Activated T-cell treated with anti-CD3 and anti-CD28 coated beads, Interleukin-2, amount 50 U/mL, for 72 hours (primary cell): ENCODE measurements at places on chromosomes 5 and 9.

DNA sequence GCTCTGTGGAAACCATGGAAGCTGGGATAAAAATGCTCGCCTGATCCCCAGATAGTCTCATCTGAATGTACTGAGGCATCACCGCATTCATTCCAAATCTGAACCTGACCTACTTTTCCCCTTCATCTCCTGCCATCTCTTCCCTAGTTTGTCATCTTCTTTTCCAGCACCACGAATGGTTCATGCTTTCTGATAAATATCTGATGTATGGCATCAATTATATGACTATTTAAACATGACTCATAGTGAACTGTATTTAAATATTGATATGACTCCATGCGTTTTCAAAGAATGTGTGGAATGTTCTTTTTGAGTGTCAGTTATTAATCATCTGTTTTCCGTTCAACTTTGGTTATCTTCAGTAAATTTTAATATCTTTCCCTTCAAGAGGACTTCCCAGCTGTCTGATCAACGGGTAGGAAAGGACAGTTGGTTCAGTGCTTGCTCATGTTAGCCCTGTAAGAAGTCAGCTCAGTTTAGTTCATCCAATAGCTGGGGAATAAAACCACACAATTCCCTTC, 21.1 kb downstream of the BASP1 start:
- no peak for DNase-seq

DNA sequence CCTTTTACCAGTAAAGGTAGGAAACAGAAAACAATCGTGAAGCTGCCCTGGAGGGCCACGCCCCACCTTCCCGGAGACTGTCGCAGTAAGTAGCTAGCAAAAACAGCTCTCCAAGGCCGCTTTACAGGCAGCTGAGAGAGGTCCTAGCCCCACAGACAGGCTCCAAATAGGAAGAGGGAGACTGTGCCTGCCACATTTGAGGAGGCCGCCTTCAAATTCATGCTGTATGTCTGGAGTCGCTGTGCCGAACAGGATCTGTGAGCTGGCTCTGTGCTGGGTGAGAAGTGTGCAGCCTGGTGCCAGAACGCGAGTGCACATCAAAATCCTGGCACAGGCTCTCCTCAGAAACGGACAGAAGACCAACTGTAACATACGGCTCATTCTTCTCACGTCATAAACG, 582.2 kb downstream of the CETN3 start:
- no peak for DNase-seq

DNA sequence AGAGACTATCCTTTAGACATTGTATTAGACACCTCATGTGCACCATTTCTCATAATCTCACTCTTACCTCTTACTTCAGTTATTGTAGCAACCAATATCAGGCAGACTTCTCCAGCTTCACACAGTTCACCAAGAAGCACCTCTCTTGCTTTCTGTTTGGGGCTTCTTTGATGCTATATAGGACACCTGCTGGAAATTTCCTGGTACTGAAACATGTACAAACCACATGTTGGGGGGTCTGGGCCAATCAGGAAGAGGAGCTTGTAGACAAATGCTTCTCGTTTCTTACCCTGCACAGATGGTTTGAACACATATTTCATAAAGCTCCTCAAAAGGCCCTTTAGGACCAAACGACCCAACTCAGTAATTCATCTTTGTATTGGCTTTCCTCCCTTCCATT, 212.1 kb downstream of the IZUMO3 start:
- DNase-seq = no peak

DNA sequence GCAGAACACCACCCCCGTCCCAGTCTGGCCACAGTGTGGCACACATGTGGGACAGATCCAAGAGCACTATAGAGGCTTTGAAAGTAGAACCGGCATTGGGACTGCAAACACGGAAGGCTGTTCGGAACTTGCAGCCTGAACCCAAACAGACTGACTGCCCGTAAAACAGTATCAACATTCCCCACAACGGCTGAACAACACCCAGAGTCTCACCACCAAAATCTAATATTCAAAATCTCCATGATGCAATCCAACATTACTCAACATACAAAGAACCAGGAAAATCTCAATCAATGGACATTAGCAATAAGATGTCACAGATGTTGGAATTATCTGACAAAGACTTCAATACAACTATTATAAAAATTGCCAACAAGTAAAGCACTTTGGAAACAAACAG, 82.3 kb downstream of the ROR2 start:
- DNase-seq = no peak

DNA sequence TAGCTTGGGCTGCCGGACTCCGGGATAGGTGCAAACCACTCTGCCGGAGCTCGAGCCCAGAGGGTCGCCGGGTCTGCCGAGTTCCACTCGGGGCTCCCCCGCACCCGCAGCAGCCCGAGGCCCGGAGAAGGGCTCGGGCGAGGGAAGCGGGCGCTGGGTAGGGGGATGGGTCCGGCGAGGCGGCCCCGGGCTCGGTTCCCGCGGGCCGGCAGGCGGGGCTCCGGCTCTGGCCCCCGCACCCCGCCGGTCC, 507 bp downstream of the RICTOR start:
- no peak for DNase-seq

DNA sequence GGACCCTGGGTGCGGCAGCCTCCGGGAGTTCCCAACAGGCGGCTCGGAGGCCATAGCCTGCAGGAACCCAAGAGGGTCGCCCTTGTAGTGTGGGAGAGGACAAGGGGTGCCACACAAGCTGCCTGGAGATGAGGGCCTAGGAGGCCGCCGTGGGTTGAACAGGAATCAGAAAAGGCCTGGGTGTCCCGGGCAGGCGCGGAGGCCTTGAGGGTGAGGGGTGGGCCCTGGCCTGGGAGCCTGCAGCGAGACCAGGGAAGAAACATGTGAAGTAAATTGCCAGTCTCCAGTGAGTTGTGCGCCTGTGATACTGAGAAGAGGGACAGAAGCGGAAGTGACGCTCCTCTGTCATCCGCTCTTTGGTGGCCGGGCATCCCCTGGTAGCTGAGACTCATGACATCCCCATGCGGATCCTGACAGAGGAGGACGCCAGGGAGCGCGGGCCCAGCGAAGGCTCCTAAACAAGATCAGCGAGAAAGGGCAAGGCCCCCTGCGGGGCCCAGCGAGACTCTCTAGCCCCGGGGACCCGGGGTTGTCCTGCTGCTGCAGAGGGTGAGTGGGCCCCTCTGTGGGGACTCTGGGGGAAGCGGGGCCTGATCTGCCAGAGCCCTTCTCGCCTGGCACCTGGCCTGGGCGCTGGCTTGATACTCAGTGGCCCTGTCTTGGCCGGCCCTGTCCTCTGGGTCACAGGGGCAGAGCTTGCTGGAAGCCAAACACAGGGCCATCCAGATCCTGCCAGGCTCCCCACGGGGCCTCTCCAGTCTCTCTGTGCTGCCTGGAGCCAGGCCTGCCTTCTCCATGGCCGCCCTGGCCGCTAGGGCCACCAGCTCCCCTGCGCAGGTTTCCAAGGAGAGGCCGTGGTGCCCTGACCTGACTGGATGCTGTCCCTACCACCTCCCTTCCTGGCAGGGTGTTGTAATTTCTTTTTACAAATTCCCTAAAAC, 788.4 kb downstream of the TLE4 start:
- no peak for DNase-seq
